ENCODE measurements at places on chromosomes 1 and 21.

GRCh38 chr1:242455052-242455361 is 69.5 kb downstream of the PLD5 start:
- DNase-seq: no peak

DNA sequence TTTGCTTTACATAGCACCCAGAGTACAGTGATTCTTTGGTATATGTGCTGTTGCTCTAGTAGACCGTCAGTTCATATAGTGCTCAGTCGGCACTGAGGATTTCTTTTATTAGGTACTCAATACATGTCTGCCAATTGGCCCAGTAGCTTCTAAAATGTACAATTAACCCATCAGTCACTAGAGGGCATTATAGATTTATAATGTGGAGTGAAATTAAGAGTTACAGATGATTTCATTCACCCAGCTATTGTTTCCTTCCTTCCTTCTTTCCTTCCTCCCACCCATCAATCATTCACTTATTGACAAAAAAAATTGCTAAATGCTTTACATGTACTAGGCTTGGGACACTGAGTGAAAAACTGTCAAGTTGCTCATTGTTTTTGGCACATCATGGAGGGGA is 263.6 kb upstream of the USP24 start:
- peak; percentile 44 for DNase-seq

- DNase-seq: no peak
Measured at GRCh38 chr1:212918824-212919223, 31.5 kb upstream of the VASH2 start.

- DNase-seq: no peak
Measured at GRCh38 chr1:117231748-117232373, 21.1 kb upstream of the VTCN1 start.

DNA sequence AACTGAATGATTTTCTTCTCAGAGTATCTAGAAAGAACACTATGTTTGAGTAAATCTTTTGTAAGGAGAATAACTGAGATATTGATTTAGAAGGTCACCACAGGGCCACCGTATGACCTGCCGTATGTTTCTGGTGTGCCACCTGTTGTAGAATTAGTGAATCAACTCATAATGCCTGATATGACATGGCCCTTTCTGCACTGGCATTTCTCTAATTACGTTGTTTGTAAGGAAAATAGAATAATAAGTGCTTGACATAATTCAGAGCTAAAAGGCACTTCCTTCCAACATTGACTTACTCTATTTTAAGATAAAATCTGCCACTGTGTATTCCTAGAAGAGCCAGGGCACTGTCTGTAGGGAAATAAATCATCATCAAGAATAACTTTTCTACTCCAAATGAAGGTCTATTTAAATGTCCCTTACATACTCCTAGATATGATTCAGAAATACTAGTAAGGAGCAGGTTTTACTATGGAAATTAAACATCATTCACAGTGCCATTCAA is 101.7 kb downstream of the PHTF1 start:
- no peak for DNase-seq

GRCh38 chr1:165070675-165071074 is 285.8 kb downstream of the LMX1A start:
- no peak for DNase-seq

DNA sequence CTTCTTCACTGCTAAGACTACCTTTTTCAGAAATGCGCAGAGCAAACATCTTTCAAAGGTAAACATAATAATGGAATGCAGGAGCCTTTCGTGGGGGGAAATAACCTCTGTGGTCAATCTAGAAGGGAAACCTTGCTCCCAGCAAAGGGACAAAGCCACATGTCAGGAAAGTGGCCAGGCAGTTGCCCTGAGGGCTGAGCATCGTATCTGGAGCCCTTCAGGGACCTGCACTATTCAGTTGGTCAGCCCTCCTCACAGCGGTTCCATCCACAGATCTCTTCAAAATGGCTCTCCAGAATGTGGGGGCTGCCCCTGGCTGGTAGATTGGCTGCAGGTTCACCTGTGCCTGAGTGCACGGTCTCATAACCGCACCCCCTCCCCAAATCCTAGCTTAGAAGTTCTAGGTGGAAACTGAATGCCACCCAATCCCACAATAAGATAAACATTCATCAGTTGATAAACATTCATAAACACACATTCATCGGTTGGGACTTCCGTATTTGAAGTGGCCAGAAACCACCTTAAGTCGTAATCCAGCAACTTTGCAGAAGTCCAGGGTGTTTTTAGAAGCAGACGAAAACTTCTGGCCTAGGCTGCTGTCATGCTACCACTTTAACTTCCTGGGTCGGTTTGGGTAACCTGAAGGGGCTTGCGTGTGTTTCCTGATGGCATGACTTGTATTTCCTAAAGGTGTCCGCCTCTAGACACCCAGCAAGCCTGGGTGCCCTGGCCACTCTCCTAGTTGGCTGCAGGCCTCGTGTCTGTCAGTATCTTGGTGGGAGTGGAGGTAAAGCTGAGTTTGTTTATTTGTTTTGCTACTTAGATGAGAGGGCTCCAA is 50.5 kb downstream of the RASSF5 start:
- peak; percentile 31 for DNase-seq

DNA sequence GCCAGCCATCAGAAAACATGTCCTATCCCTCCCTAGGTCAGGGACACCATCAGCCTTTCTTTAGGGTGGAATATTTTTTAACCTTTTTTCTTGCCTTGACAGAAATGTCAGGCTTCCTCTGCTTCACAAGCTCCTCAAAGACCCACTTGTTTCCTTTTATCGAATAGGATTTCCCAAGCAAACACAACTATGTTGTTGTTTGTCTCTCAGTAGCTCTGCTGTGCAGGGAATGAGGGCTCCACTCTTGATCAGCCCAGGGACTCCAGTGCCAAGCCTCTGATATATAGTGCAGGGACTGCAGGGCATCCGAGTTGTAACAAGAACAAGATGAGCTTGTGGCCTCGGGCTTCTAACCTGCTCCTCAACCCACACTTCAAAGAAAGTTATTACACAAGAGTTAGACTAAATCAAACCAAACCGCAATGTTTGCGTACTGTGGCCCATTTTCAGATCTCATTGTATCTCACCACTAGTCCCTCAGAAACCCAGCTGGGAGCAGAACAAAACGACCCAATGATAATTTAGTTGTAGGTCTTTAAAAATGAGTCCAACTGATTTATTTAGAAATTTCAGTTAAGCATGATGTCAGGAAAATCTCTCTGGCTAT is 108.1 kb downstream of the ATG4C start:
- DNase-seq: no peak

DNA sequence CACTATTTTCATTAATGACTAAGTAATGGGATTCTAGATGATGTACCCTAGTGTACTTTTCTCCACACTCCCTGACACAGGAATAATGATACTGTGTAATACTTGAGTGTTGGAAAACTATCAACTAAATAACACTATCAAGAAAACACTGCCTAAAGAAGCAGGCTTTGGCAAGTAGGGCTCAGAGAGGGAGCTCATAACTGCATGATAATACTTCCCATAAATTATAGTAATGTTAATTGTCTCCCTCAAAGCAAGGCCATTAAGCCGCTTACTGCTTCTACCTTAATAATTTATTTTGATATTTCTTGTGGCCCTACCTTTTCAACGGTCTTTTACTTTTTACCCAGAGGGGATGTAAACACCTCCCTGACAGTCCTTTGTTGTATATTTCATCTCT is 69.0 kb downstream of the SAMSN1 start:
- no peak for DNase-seq

GRCh38 chr21:44063151-44063912 is 43.9 kb upstream of the PWP2 start:
- DNase-seq: no peak

GRCh38 chr1:32066489-32066873 is 6.3 kb upstream of the TMEM39B start:
- no peak for DNase-seq

DNA sequence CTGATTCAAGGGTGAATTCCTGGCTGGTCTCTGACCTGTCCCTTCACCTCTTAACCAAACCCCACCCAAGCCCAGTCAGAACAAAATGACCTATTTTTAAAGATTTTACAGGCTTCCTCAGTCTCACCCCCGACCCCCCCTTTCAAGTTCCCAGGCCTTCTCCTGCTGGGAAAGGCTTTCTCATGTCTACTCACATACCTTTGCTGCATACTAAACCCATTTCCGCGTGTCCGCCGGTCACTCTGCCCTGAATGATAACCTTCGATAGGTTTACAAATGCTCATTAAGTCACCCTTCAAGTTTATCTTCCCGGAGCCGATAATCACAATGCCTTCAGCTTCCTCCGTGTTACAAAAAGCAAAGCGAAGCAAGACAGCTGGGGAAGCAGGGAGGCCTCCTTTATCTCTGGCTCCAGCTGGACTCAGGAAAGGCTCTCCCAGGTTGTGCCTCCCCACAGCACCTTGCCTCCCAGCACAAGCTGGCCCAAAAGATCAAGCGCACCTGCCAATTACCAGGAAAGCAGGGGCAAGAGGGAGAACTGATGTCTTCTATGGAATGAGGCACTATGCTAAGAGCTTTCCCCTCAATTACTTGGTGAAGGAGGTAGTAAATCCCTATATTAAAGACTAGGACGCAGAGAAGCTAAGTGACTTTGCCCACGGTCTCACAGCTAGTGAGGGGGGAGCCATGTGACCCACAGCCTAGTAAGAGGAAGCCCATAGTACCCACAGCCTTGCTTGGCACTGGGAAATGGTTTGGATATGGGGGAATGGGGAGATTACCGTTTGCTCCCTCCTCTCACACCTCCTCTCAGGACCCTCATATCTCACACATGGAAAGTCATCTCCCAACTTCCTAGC is 15.9 kb downstream of the SMIM12 start:
- no peak for DNase-seq

GRCh38 chr1:75672528-75673393 is 51.7 kb upstream of the ACADM start:
- no peak for DNase-seq

GRCh38 chr1:89719502-89720306 is 86.8 kb downstream of the LRRC8C start:
- DNase-seq: no peak

GRCh38 chr1:236394879-236395229 is 768 bp downstream of the EDARADD start:
- no peak for DNase-seq

DNA sequence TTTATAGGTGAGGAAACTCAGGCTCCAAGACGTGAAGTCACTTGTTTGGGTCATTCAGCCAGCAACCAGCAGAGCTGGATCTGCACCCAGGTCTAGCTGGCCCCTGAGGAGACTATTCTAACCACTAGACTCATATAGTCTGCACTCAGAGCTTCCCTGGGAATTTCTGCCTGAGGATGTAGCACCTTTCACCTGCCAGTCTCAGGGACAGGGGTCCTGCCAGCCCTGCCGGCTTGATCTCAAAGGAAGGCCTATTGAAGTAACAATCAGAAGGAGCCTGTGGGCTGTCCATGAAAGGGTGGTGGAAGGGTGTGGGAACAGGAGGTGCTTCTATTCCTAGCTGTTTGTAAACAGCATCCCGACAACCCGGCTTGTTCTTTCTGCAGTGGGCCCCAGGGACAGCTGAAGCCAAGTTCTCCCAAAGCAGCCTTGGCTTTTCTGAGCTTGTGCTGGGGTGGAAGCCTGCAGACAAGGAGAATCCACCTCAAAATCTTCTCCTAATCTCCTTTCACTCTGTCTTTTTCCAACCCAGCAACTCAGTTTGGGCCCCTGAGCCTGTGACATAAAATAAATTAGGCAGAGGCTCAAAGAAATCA is 7.8 kb downstream of the LMOD1 start:
- DNase-seq: no peak

- no peak for DNase-seq
Measured at GRCh38 chr1:222539951-222540597, 7.8 kb downstream of the HHIPL2 start.

DNA sequence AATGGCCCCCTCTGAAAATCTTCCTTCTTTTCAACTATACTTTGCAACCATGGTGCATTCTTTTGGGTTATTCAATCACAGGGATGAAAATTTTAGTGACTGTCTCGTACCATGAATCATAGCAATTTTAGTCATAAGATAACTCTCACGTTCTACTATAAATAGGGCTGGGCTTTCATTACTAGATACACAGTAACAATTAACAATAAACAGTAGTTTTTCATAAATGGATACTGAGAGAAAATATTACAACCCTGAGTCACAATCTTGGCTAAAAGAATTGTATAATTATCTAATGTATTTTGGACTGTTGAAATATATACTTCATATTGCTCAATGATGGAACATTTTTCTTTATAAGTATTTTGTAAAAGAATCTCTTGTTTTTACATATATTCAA is 96.1 kb downstream of the TEX35 start:
- no peak for DNase-seq

DNA sequence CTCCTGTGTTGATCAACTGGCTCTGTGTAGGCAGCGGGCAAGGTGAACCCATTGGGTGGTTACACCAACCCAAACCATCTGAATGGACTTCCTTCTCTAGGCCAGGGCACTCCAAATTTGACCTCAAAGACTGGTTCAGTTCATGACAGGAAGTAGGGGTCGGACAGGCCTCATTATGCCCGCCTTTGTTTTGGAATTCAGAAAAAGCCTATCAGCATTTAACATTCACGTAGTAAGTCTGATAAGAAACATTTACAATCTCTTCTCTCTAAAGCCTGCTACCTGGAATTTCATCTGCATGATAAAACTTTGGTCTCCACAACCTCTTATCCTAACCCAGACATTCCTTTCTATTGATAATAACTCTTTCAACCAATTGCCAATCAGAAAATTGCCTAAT is 97.1 kb upstream of the ETV3 start:
- DNase-seq: no peak

DNA sequence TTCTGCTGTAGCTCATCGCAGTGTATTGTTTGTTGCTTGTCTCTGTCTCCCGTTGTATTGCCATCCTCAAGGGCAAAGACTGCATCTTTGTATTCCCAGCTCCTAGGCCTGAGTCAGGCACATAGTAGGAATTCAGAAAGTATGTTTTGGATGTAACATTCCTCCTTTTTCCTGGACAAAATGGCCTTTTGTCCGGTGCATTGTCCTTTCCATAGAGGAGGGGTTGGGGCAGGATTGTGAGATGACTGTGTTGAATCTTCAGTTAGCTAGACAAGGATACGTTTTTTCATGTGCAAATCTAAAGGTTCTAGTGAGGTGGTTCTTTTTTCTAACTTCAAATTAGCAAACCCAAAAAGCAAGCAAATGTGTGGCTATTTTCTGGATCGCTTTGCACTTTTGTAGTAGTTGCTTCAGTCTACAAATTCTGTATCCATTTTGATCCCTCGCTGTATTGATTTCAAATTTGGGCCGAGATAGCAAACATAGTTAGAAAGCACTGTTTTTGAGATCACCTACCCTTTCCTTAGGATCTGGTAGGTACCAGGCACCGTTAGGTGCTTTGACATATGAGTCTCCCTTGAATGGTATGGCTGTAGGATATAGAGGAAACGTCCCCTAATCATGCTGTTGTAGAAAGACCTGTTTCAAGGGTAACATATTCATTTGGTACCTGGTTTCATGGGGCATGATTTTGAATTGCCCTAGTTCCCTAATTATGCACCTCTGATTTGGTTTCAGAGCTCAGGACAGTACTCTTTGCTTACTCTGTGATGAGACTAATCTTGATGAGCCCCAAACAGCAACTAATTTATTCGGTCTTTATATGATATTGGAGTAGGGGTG is 1.2 kb downstream of the PPP1R8 start:
- DNase-seq: no peak

GRCh38 chr1:220732137-220732536 is 16.0 kb upstream of the MTARC2 start:
- no peak for DNase-seq

- DNase-seq: no peak
Measured at GRCh38 chr1:225815526-225816178, 5.7 kb downstream of the EPHX1 start.
